Left lung (tissue), 14 donors: ENCODE measurements at places on chromosomes 6 and 20. TPM values are rescaled to one million over a fixed set of nuclear protein-coding genes. Genes with fewer than 3 reads are reported as not detected.
A peak's percentile ranks its signal among the peaks of the same experiment; 100 is the strongest.

DNA sequence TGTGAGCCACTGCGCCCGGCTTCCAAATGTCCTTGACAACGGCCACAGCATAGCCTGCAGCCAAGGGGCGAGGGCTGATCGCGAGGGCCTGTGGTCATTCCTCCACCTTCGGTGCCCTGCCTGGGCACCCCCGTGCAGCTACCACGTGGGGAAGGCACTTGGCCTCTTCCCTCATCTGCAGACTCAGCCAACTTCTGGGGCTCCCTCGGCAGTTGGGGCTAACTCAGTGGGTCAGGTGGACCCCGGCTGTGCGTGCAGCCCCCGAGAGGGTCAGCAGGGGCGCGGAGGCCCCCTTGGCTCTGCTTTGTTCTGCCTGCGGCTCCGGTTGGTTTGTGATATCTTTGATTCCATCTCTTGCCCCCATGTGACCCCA lies 52.9 kb upstream of the BHLHE23 start:
- peak; percentile 9 for DNase-seq

- no peak for DNase-seq
Measured at GRCh38 chr6:62683063-62683462, 397.0 kb upstream of the KHDRBS2 start.

DNA sequence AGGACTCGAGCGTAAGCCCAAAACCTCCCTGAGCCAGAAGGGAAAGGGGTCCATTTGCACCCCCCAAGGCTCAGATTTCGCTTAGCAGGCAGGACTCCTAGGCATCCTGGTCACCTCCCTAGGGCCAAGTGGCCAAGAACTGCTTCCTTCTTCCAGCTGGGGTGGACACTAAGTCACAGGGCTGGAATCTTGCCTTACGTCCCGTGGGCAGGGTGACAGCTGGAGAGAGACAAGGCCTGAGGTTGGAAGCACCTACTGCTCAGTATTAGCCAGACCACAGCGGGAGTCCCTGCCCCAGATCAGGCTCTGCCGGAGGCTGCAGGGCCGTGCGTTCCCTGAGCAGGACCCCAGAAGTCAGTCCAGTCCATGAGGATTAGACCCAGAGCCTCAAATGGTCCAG lies 19.7 kb downstream of the LAMA5 start:
- DNase-seq = peak; percentile 41

DNA sequence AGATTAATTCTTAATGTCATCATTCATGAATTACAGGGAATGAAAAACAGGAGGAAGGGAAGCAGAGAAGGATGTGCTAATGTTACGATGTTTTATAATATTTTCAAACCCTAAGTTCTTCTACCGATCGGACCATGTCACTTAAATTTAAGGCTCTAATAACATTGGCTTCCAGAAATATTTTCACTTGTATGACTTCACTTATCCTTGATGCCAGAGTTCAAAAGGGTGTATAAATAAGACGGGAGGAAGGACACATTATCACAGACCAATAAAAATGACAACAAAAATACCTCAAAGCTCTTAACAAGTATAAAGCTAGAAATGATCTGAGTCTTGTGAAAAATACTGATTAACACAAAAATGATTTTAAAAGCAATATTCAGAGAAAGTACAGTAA lies 370.4 kb upstream of the CITED2 start:
- no peak for DNase-seq

DNA sequence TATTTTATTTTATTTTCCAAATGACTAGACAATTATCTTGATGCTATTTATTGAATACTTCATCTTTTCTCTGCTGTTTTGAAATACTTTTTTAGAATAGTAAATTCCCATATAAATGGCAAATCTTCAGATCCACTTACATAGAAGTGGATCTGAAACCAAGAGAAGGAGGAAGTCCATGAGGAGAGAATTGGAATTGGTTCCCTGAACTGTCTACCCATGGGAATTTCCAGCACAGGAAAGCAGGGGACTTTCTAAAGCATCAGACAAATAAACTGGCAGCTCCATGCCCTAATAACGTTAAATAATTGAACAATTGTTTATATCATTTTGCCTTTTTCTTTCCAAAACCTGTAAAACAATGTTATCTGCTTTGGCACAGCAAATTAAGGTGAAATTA lies 47.1 kb upstream of the PNRC1 start:
- no peak for DNase-seq

- DNase-seq = no peak
Measured at GRCh38 chr6:105280033-105280432, 100.2 kb upstream of the POPDC3 start.

DNA sequence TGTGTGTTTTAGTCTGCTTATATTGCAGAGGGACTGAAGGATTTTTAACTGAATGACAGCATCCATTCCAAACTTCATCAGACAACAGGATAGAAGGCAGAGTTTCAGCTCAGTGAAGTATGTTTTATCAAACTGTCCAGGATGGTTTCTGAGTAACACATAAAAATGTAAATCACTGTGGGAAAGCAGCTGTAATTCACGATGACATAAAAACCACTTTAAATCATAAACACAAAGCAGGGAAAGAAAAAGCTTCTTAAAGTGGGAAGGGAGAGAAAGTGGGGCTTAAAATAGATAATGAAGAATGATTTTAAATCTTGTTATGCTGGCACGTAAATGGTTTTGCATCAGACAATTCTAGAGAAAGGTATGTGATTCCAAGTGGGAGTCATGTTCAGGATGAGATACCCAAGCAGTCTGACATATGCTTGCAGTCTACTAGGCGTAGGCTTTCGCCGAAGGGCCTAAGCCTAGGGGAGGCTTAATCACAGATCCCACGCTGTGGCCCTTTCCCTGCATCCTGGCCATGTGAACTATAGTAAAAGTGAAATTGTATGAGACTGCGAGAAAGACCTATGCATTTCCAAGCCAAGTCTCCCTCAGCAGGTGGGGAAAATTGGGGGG lies 610.6 kb downstream of the PRKN start:
- DNase-seq = no peak

GRCh38 chr20:4635781-4636180 lies 85.9 kb upstream of the PRND start:
- no peak for DNase-seq

DNA sequence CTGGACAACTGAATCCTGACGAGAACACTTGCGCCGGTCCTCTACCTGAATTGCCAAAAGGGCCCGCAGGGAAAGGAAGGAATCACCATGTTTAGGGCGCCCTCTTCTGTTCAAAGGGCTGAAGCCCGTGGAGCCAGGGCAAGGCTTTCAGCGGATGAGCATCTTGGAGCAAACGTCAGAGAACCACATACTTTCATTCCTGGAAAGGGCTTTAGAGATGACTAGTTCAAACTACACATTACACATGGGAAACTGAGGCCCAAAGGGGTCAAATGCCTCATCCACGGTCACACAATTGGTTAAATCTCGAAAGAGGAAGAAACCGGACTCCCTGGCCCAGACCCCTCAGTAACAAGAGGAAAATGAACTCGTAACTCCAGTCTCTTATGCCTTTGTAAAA lies 11.5 kb upstream of the ZNF133 start:
- DNase-seq = peak; percentile 56

GRCh38 chr6:104595311-104595820 lies 264.4 kb downstream of the HACE1 start:
- no peak for DNase-seq

- DNase-seq = no peak
Measured at GRCh38 chr20:1472556-1473245, 6.1 kb upstream of the NSFL1C start.

GRCh38 chr6:159713984-159714383 lies 13.3 kb upstream of the WTAP start:
- DNase-seq = no peak

DNA sequence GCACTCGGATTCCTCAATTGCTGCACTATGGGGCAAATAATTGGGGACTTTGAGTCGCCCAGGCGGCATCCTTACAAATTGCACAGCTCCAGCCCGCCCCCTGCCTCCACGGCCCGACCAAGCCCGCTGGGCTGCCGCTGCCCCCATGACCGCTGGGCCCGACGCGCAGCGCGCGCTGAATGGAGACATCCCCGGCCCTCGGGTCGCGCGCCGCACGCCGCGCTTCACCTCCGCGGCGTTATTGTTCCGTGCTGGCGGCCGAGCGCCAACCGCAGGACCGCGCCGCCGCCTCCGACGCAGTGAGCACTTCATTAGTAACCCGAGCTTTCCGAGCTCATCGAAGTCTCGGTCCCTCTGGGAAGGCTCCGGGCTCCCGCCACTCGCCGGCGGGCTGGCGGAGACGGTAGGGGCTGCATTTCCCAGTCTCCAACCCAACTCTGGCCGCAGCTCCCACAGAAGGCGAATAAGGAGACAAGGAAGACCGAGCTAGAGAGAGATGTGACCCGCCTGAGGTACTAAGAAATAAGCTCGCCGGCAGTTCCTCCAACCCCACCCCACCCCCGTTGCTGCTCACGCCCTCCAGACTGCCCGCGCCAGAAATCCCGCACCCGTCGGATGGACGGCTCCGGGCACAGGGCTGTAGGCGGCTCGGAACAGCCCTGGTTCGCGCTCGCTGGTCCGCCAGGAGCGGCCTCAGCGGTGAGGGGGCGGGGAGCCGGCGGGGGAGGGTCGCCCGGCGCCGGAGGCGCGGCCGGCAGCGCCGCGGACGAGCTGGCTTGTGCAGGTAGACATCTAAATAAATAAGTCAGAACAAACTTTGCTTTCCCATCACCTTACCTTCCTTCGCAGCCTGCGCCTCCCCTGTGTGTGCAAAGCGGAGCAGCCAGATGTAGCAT lies 703 bp downstream of the EPHA7 start:
- peak; percentile 75 for DNase-seq

- DNase-seq = no peak
Measured at GRCh38 chr6:77034161-77034560, 429.1 kb downstream of the HTR1B start.

GRCh38 chr6:42028234-42029061 lies 21.9 kb upstream of the TAF8 start:
- no peak for DNase-seq

GRCh38 chr20:22617160-22617559 lies 32.8 kb upstream of the FOXA2 start:
- no peak for DNase-seq

- no peak for DNase-seq
Measured at GRCh38 chr20:63542696-63543095, 4.9 kb downstream of the SRMS start.

GRCh38 chr20:56343861-56344381 lies 14.9 kb upstream of the FAM210B start:
- DNase-seq = no peak

GRCh38 chr6:110341663-110342596 lies 16.2 kb downstream of the METTL24 start:
- DNase-seq = no peak

DNA sequence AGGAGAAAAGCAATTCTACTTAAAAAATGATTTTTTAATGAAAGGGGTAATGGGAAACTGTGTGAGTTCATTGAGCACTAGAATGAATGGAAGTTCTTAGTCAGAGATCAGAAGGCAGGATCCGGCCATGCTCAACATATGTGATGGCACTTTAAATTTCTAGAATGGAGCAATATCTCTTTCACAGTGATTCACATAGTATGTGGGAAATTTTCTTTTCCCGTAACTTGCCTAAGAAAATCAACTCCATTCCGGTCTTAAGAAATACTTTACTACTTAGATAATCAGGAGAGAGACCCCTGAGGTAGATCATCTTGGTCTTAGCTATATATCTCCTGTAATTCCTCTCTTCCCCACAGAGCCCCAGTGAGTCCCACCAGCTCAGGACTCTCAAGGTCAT lies 131.8 kb downstream of the SCML4 start:
- no peak for DNase-seq

DNA sequence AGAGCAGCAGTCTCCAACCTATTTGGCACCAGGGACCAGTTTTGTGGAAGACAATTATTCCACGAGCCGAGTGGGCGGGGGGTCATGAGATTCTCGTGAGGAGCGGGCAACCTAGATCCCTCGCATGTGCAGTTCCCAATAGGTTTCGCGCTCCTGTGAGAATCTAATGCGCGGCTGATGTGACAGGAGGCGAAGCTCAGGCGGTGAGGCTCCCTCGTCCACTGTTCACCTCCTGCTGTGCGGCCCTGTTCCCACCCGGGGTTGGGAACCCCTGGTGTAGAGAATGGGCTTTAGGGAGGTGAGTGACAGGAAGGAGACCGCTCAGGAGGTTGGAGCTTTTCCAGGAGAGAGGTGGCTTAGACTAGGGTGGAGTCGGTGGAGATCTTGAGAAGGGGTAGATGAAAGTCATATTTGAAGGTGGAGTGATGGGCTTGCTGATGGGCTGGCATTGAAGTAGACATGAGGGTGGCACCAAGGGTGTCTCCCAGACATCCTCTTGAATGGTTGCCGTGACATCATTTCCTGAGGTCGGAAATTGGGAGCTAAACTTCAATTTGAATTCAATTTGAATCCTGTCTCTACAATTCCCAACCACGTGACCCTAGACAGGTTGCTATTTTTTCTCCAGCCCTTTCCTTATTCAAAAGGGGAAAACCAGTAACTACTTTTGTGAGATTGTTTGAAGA lies 1.5 kb upstream of the RAD21L1 start:
- DNase-seq = no peak

- no peak for DNase-seq
Measured at GRCh38 chr6:36550473-36551000, 3.3 kb upstream of the STK38 start.

- no peak for DNase-seq
Measured at GRCh38 chr6:33654831-33655554, 33.9 kb downstream of the ITPR3 start.

DNA sequence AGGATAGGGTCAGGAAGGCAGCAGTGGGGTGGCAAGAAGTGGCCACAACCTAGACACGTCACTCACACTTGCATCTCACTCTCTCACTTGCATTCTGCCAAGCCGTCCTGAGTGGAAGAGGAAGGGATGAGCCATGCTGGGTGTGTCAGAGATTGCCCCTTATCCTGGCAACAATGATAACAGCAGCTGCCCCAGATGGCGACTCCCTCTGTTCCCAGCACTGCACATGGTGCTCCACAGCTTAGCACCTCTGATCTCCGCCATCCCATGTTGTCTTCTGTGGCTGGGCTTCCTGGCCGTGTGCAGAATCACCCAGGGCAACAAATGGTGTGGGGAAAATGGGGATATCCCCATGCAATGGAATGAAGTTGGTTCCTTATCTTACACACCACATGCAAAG lies 11.1 kb downstream of the KCNB1 start:
- DNase-seq = no peak

DNA sequence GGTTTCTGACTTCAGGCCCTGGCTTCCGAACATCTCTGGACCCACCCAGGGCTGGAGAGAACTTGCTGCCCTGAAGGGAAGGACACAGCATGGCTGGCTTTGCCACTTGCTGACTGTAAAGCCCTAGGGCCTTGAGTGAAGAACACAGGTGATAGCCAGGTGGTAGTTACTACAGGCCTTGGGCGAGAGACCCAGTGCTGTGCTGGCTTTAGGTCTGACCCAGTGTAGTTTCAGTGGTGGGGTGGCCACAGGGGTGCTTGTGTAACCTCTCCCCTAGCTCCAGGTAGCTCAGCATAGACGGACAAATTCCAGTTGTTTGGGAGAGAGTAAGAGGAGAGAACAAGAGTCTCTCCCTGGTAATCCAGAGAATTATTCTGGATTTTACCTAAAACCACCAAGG lies 27.1 kb downstream of the NCOA6 start:
- DNase-seq = peak; percentile 1

The NFS1 gene
- 25.5 TPM for total RNA-seq

The AKAP7 gene
- 12.1 TPM for total RNA-seq

The CALHM5 gene
- 2.3 TPM for total RNA-seq

The OXT gene
- 0.55 TPM for total RNA-seq

The MLIP gene
- total RNA-seq = 0.37 TPM

The NRSN1 gene
- not detected for total RNA-seq

The CST2 gene
- total RNA-seq = 13.0 TPM

The SIRPD gene
- total RNA-seq = 0.79 TPM

The GSTA2 gene
- 2.7 TPM for total RNA-seq

The CCM2L gene
- total RNA-seq = 13.5 TPM

The PSORS1C2 gene
- not detected for total RNA-seq

The SLX4IP gene
- 6.0 TPM for total RNA-seq

The ZBP1 gene
- total RNA-seq = 5.3 TPM

The CFB gene
- total RNA-seq = 69.1 TPM

The OR2H1 gene
- not detected for total RNA-seq
